ENCODE measurements at places on chromosomes 7 and 10.
A peak's percentile ranks its signal among the peaks of the same experiment; 100 is the strongest.

GRCh38 chr10:3852147-3852904 lies 67.3 kb upstream of the KLF6 start:
- peak; percentile 98 for DNase-seq

GRCh38 chr7:93245525-93246432 lies 13.6 kb downstream of the VPS50 start:
- DNase-seq, result no peak

DNA sequence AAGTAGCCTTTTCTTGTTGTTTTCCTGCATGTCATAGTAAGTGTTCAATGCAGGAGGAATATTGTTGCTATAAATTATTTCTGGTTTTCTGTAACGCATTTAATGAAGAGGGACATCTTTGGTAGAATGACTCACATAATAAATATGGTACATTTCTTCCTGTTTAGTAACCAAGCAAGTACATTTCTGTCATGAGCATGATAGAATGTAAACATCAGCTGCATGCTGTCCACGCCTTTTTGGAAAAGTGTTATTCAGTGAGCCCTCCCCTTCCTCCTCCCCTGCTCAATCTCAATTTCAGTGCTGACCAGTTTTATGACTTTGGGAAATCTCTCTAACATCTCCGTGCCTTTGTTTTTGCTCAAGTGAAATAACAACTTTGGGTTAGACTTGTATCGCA lies 664.0 kb downstream of the XPNPEP1 start:
- peak; percentile 42 for DNase-seq

- no peak for DNase-seq
These were observed 38.0 kb downstream of the CD36 start for GRCh38 chr7:80676404-80676803.

DNA sequence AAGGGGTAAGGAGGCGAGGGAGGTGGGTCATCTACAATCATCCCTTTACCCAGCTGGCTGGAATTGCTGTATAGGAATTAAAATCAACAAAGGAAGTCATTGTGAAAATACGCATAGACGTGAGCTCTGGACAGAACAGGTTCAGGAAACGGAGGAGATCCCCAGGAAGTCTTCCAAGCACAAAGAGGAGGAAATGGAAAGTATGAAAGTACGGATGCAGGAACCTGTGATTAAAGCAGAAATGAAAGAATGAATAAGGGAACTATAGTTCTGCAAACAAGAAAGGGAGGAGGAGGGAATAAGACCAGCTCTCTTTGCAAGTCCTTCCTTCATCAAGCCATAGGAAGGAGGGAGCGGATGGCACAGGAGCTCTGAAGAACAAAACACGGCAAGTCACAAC lies 61.8 kb downstream of the PYROXD2 start:
- DNase-seq, result no peak

DNA sequence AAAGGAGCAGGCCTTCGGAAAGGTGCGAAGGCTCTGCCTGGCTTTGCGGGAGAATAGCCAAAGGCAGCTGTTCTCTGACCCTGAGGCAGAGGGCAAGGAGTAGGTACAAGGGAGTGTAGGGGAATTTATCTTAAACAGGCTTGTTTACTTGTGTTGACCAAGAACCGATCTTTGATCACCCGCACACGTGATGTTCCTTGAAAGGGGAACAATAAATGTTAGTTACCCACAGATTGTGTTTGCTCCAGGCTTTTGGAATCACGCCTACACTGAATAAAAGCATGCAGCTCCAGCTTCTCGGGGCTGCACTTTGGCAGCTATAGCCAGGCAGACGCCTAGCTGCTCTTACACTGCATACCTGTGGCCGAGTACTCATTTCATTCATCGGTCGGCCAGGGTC lies 420.8 kb downstream of the PHF14 start:
- no peak for DNase-seq

GRCh38 chr7:151453326-151453791 lies 13.4 kb upstream of the CRYGN start:
- DNase-seq, result no peak

GRCh38 chr7:4461531-4461930 lies 220.6 kb upstream of the FOXK1 start:
- DNase-seq, result no peak

DNA sequence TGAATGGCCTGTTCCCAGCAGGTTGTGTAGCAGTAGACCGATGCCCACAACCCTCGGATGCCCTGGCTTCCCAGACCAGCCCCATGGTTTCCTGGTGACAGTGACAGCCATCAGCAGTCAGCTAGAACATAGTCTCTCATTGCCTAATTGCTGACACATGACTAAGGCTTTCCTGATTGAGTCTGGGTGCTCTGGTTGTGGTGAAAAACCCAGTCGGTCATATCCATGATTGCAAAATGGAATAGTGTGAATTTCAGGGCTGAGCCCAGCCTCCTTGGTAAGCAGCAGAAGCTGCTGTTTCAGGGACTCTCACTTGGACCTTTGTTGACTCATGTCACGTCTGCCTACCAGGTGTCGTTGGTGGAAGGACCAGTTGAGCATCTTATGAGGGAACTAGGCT lies 36.6 kb downstream of the POR start:
- DNase-seq, result peak; percentile 31

DNA sequence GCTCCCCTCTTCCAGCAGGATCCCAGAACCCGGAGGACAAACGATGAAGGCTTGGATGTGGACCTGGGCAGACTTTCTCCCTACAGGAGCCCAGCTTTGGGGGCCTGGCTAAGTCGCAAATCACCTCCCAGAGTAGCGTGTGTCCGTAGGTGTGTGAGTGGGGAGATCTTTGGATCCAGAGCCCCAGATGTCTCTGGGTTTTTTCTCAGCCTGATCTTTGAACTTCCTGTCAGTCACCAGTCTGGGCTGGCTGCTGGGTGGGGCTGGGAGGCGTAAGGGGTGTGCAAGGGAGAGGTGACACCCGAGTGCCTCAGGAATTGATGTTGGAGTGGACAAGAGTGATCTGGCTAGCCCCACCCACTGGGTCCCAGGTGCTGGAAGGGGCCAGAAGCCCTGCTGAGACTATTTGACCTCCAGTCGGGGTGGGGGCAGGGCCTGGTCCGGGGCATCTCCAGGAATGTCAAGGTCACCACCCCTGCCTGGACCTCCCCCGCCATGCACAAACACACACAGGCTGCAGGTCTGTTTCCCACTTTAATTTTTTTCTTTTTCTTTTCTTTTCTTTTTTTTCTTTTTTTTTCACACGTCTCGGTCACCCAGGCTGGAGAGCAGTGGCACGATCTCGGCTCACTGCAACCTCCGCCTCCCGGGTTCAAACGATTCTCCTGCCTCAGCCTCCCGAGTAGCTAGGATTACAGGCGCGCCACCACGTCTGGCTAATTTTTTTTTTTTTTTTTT lies at the start of gene MOGAT3:
Gene MOGAT3 (minus strand): TSS at position 175 of the 738 bp plus-strand sequence. CDS start 182 bp downstream, outside the sequence.
- DNase-seq, result no peak

DNA sequence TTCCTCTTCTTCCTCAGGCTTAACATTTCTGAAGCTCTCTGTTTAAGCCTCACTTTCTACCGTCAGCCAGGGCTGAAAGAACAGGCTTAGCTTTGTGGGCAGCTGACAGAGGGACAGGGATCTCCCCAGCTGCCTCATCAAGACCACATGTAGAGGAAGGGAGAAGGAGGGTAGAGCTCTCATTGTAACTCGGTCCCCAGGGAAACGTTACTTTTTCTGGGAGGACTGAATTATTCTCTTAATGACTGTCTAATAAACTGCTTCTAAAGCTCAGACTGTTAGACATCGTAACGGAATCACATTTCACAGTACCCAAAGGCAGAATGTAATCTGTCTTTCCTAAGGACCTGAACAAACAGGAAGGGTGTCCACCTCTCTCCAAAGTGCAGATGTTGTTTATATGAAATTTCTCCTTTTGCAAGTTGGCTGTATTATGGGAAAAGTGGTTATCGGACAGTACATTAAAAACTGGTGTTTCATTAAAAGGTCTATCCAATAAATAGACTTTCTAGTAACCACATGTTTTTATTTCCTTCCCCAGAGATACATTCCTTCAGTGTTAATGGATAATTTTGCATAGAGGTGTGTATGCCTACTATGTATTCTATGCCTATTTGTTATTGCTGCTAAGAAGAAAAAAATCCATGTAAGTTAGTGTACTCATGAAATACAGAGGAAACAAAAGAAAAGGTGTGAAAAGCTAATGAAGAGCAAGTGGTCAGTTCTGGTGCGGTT lies 144.2 kb downstream of the CTTNBP2 start:
- no peak for DNase-seq

DNA sequence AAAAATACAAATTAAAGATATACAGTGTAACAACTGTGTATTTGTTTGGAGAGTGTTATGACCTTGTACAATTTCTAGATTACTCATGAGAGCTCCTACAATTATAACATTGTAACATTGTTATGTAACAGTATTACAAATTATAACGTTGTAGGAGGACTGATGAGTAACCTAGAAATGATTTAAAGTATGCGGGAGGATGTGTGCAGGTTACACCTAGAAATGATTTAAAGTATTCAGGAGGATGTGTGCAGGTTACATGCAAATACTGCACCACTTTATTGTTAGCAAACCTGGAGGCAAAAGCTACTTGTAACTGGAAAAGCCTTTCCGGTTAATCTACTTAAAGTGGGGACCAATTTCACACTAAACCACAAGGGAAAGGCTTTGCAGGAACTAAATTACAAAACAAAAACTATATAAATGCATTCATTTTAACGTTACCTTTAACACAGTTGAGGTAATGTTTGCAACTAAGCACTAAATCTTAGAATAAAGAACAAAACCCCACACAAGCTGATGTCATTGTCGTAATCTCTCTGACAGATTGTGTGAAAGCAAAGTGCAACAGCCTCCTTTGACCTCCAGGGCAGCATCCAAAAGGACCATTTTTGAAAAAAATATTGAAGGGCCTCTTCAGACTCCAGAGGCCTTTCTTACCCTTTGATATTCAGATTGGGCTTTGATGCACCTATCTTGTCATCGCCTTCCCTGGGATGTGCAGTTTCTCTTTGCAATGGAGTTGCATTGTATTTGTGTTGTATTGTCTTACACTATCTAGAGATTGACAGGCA lies 522.1 kb upstream of the FOXK1 start:
- no peak for DNase-seq

DNA sequence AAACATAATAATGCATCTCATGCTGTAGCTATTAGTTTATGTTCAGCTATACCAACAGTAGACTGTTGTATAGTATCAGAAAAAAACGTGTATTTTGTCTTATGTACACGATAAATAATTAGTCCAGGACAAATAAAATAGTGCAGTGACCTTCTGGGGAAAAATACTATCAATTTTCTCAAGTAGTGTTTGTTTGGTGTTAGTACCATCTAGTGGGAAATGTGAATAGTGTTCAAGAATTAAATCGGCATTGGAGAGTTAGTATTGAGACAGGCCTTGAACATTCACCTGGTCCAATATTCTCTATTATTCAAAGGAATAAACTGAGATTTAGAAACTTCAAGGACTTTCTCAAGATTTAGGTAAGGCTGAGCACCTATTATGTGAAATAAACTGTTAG lies 21.7 kb upstream of the OR2A5 start:
- peak; percentile 18 for DNase-seq

DNA sequence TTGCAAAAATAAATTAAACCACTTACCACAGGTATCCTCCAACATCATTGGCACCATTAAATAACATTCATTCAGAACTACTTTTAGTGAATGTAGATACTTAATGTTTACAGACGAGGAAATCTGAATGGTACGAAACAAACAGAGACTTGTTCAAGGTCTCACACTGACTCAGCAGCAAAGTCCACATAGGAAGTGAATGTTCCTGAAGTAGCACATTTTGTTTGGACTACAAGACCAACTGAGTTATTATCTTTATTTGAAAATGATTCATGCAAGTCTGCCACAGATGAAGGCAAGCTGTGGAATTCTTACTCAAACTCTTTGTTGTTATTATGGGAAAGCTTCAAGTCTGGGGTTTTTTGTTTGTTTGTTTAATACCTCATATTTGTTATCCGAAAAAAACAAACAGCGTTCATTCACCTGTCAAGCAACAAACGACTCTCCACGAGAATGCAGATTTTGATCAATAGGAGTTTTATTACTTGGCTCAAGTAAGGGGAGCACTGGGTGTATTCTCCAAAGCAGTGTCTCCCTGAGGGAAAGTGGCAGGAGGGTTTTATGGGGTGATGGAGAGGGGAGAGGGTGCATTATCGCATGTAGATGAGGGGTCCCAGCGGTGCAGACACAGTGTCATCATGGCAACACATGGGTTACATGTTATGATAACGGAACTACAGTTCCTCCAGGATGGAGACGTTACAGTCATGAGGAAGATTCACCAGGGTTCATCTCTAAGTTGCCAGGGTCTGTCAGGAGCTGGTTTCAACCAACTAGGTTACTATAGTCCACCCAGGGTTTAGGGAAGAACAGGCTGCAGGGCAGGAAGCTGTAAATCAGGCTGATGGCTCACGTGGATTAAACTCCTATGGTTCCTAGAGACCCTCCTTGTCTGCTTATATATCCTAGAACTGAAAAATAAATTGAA lies 147.7 kb upstream of the AKR1E2 start:
- peak; percentile 89 for DNase-seq

DNA sequence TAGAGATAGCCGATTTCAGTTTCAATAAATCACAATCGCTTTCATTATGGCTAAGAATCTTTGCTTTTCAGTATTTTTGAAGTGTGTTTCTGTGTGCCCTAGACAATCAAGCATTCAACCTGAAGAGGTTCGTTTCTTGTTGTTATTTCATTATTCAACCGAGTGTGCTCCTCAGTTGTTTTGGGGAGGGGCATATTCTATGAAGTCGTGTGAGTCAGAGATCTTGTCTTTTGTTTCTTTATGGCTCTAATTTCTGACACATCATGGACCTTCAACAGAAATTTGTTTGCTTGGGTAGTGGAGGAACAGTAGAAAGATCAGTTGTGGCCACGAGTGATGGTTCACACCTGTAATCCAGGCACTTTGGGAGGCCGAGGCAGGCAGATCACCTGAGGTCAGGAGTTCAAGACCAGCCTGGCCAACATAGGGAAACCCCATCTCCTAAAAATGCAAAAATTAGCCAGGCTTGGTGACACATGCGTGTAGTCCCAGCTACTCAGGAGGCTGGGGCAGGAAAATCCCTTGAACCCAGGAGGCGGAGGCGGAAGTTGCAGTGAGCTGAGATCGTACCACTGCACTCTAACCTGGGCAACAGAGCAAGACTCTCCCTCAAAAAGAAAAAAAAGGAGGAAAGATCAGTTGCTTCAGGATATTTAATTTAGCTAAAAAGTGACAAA lies 38.3 kb downstream of the C1QL3 start:
- DNase-seq, result no peak

GRCh38 chr10:31557854-31558253 lies 238.8 kb downstream of the ZEB1 start:
- DNase-seq, result no peak

GRCh38 chr7:17289074-17289645 lies 9.3 kb upstream of the AHR start:
- DNase-seq, result no peak

DNA sequence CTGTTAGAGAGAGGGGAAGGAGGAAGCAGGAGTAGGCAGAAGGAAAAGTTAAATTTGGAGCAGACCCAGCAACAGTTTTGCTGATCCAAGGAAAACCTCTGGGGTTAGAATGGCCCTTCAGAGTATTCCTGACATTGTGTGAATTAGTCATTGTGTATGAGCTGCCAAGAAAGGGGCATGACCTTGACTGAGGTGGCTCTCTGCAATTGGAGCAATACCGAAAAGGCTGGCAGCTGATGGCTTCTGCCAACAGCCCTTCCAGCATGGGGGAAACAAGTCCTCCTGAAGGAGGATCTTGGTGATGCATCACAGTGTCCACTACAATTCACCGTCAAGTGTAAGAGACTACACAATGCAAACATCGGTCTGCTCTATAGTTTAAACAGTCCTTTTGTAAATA lies 20.6 kb upstream of the WASL start:
- DNase-seq, result no peak

All from non-pigmented ciliary epithelial cell (primary cell).